ENCODE measurements at places on chromosomes 7 and 10.

- no peak for DNase-seq
Measured at GRCh38 chr7:75624134-75624832, 114.5 kb downstream of the HIP1 start.

- DNase-seq: no peak
Measured at GRCh38 chr10:38127812-38128211, 33.7 kb downstream of the ZNF37A start.

GRCh38 chr10:83182076-83182475, 957.2 kb upstream of the GHITM start:
- no peak for DNase-seq

GRCh38 chr10:62402508-62402907, 28.3 kb downstream of the ZNF365 start:
- no peak for DNase-seq

DNA sequence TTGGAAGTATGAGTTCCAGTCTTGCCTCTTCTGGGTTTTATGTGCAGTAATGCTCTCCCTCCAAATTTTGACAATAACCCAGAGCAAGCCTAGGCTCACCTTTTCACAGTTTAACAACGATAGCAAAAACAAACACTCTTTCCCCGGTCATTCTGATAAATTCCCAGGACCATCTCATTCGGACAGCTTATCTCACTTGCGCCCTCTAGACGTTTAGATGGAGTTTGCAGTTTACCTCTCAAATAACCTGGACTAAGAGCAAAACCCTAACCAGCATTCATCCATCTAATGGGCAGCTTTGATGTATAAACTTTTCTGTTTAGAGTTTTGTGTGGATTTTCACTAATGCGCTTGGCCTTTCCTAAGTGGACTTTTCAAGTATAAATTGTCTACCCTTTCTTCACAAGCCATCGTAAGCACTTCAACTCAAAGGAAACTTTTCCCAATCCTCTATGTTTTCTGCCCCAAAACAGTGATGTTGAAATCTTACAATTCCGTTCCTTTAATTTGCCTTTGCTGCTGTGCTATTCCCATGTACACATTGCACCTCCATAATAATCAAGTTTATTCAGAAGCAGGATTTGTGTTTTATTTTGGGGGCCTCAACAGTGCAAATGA, 114.9 kb downstream of the HDAC9 start:
- no peak for DNase-seq

DNA sequence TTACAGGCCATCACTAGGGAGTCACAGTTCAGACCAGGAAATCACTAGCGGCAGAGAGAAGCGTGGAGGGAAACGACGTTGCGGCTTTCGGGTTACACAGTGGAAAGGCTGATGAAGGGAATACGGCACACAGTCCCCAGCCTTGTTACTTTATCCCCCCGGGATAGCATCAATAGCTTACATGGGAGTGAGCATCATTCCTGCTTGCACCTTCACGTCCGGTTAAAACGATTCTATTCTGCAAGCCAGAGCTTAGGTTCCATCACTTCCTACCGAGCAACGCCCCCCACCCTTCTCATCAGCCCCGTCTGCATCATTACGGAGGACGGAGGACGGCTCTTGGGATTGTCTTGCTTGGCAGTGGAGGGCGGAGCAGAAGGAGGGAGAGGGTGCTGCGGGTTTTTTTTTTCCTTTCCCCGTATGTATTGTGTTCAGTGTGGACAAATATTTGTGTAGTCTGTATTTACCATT, 124.9 kb downstream of the CLEC2L start:
- DNase-seq: no peak

- DNase-seq: no peak
Measured at GRCh38 chr10:14570800-14571199, 203.9 kb downstream of the FAM107B start.

DNA sequence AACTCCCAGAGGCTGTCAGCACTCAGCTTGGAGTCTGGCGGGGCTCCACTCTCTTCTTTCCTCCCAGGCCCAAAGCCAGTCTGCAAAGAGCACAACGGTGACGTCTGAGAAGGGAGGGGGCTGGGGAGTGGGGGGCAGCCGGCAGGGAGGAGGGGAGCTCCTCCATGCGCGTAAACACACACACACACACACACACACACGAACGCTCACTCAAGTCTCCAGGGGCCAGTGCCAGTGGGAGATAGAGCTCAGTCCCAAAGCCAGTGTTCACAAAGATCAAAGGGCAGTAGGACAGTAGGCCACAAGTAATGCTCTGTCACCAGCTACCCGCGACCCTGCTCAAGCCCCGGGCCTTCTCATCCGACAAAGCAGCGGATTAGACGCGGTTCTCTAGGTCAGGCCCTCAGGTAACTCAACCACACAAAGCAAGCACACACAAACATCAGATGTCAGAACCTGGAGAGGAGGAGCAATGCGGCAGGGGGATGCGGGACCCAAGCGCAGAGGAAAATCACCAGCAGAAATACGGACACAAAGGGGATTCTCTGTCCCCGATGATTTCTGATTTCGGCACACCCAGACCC, 19.9 kb downstream of the TCAF1 start:
- DNase-seq: no peak

GRCh38 chr10:58153751-58154150, 113.9 kb downstream of the IPMK start:
- DNase-seq: no peak

DNA sequence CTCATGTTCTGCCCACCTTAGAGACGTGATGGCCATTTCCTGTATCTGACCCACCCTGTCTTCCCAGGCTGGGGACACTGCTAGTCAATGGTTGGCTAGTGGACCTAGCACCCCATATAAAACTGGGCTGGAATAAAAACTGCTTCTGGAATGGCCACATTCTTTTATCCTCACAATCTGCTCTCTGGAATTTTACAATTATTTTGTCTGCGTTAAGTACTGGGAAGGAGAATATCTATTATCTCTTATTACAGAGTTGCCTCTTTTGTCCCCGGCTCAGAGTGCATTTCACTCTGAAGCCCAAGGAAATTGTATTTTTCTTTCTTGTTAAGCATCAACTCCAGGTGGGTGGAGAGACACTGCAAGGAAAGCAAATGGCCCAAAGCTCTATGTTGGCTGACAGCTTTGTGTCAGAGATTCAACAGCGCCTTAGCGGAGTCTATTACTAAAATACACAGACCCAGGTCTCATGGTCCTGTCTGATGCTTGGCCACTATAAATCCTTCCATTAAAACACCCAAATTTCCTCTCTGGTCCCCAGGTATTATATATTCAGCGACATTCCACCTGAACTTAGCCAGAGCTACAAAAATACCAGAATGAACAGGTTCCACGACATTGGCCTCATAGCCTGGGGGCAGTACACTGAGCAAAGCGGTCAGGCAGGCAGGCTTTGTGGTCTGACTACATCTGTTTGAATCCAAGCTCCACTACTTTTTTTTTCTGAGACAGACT, 121.7 kb downstream of the PRPF18 start:
- DNase-seq: no peak

Data from NCI-H2029 (cell line).